Stimulated activated CD8-positive, alpha-beta memory T cell treated with anti-CD3 and anti-CD28 coated beads, Interleukin-7, amount 100 ng/mL, for 24 hours (primary cell): ENCODE measurements at places on chromosomes 2 and 18.

DNA sequence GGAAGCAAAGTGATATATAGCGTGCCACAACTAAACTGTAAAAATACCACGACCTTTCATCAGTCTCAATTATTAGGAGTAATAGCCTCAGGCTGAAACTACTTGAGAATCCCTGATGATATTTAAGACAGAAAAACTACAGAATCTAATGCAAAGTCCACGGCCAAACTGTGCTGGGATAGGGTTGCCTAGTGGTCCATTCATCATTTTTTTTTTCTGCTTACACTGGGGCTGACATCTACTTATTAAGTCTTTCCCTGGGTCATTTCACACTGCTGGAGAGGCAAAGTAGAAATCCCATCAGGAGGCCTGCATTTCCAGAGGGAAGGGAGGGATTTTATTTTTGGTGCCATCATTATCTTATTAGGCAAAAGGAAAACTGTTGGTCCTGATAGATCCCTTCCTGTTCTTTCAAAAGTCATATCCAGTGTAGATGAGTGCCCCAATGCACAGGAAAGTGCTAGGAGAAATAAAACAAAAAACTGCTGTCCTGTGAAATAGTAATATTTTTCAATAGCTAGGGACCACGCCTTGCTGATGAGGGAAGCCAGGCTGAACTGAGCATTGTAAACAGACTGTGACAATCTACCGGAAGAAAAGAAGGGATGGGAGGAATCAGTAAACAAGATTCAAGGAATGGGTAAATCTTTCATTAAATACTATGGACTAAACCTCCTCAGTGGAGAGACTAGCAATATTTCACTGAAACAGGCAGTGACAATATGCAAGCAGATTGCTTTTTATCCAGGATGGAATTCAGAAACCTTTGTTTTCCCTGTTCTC is 644.3 kb downstream of the IRS1 start:
- DNase-seq: no peak

DNA sequence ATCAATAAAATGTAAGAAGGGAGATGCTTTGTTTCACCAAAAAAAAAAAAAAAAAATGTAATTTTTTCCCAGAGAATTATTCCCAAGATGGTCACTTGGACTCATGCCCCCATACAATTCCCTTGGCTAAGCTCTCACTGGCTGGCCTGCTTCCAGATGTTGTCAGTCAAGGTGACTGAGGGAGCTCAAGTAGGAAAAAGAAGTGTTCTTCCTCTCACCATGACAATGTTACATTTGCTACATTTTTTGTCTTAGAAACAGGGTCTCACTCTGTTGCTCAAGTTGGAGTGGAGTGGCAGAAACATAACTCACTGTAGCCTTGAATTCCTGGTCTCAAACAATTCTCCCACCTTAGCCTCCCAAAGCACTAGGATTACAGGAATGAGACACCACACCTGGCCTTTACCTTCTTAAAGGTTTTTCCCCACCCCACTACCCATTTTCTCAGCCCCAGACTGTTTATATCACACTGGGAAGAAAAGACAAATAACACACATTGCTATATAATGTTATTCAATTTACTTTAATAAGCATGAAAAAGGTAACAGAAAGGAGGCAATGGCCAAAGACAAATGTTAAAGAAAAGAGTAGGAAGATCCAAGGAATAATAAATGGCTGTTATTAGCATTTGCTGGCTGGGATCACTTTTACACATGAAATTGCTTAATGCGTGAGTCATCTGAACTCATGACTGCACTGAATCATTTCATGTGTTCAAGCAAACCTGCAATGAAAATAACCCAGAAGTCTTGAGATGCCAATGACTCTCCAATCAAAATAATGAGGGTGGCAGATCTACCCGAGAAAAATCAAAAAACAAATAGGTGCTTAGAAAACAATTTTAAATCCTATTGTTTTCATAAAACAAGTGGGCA is 45.2 kb downstream of the ACVR1 start:
- no peak for DNase-seq

DNA sequence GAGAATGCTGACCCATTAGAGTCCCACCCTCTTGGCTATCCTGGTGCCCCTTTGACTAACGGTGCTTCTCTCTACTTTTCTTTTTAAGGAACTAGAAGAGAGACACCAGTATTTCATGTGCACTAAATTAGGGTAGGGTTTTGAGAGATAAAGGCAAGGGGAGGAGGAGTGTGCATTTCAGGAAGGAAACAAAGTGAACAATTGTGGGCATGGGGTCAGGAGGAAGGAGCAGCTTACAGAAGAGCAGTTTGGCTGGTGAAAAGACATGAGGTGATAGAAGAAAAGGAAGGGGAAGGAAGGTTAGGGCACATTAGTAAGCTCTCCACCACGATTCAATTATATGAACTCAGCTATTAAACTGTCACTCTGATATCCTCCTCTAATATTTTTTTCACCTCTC is 105.8 kb upstream of the CTAGE1 start:
- no peak for DNase-seq

DNA sequence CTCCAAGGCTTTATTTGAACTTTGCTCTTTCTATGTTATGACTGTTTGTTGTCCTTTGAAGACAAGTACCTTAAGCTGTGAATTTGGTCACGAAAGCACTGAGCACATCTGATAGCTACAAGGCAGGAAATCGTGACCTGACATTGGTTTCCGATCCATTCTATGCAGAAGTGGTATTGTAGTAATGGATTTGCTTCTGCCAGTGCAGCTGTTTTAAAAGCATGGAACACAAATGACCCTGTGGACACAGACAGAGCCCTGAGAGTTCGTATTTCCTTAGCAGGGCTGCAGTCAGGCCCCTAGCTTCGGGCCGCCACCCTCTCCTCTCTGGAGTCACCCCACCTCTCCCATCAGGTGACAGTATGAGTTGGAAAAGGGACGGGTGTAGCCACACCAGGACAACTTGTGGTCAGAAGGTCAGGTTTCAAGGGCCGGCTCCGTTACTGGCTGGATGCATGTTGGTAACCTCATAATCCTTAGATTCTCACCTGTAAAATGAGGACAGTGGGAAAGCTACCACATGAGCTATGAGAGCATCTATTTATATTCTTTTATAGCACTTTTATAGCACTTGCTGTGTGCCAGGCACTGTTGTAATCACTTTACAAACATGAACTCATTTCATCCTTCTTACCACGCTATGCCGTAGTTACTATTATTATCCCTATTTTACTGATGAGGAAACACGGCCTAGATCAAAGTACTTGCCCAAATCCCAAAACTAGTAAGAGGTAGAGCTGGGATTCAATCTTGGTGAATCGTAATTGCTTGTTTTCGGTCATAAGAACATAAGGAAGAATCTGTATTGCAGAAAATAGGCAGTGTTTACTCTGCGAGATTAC is 70.2 kb downstream of the SPATS2L start:
- DNase-seq: no peak

GRCh38 chr2:127231130-127231865 is 11.2 kb upstream of the CYP27C1 start:
- DNase-seq: no peak

DNA sequence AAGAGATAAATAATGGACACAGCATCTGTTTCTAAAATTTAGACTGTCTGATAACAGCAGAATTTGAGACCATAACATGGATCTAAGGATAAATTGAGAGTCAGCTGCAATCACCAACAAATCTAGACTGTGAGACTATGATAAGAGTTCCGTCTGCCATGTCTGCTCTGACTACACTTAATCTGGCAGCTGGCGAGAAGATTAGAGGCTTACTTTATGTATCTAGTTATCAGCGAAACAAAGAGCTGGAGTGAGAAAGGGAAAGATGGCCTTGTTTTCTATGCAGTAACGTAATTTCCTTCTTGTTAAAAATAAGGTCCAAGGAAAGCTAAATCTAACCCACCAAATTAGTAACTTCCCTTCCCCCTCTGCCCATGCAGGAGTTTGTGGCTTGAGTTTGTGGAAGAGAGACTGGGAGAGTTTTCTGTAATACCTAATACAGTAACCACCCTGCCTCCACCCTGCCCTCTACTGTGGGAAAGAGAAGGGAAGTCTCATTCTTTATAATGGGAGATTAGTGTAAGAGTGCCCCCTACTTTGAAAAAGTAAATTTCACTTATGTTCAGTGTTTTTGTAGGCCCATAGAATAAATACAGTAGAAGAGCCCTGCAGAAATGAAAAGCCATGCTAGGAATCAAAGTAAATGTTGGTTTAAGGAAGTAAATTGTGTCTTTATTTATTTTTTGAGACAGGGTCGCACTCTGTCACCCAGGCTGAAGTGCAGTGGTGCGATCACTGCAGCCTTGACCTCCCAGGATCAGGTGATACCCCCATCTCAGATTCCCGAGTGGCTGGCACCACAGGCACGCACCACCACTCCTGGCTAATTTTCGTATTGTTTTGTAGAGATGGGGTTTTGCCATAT is 27.5 kb downstream of the EML4 start:
- DNase-seq: no peak

GRCh38 chr2:170106102-170106840 is 71.7 kb upstream of the MYO3B start:
- no peak for DNase-seq

GRCh38 chr2:122112216-122113005 is 357.0 kb downstream of the TSN start:
- no peak for DNase-seq

DNA sequence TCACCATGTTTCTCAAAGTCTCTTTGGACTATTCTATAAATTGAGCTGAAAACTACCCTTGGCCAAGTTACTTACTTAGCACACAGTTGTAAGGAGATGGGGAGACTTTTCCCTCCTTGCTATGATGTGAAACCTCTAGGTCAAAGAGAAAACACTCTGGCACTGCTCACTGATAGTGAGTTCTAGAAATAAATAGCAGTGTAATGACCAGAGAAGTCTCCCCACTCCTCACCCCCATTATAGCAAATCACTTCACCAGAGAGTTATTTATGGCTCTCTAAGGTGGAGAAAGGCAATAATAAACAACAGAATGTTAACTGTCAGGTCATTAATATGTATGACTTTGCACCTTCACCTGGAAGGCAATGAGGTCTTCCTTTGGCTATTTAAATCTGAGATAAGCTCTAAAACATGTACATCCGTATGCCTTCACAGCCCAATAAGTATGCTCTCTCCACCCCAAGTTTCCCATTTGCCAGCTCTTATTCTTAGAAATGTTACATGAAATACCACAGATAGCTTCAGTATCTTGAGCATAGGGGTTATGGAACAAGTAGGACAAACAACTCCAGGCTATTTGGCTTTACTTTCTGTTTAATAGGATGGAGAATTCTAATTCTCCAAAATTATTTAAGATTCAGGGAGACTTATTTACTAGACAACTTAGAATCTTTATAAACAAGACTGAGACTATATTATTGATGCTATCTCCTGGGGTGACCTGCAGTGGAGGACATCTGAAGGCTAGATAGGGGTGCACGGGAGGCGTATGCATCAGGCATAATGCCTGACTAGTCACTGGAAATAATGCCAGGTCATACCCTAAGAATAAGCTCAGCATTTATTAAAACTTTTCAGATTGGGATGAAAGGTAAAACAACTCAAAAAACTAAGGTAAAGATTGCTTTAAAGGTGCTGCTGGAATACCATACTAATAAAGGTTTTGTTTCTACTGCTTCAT is 65.3 kb upstream of the DTNB start:
- no peak for DNase-seq

DNA sequence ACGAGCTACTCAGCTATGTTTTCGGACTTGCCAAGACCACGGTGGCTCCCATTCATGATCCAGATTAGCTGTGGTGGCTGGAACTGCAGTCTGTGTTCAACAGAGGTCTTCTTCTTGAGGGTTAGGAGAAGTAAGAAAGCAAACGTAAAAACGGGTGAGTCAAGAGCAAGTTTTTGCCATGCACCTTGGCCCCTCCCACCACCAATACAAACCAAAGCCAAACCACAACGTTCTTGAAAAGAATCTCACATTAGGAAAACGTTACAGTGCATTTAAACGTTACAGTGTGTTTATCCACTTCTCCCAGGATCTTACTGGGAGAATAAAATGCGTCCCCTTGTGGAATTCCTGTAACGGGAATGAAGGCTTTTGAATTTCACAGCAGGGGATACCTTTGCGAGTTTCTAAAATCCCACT is 725 bp downstream of the FBXO48 start:
- no peak for DNase-seq

DNA sequence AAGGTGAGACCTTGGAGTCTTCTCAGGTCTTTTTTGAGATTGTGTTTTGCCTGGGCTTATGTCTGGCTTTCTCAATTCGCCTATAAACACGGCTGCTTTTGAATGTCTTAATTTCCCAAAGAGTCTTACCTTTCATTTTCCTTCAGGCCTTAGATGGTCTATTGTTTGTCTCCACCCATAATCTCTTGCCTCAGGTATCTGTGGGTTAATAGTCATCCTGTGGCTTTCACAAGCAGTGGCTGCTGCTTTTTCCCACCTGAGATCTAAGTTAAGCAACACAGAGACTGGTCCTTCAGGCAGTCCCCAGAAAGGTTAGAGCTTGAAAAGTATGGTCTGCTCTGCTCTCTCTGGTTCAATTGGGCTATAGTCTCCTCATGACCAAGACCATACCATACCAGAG is 275.3 kb downstream of the INSIG2 start:
- no peak for DNase-seq

GRCh38 chr2:32358111-32358482 is 1.3 kb downstream of the BIRC6 start:
- no peak for DNase-seq

- no peak for DNase-seq
Measured at GRCh38 chr2:173676647-173677046, 288.5 kb downstream of the SP3 start.

DNA sequence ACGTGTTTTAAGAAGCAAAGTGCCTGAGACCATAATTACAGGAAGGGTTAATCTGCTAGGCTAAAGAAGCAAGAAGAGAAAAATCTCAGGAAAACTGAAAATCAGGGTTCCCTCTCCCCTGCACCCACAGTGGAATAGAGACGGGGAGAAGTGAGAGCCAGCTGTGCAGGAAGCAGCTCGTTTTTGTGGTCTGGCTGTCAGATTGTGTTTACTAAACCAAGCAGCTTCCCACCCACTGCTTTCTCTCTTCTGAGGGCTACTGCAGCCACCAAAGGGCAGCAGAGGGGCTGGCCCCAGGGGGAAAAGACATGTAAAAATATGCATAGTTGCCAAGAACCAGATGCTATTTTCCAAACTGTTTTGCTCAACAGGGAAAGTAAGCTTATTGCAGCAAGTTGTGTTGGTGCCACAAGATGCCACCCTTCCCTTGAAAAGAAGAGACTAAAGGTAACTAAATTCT is 72.6 kb upstream of the THUMPD2 start:
- DNase-seq: no peak

GRCh38 chr2:160557903-160558302 is 64.3 kb upstream of the RBMS1 start:
- DNase-seq: no peak

- no peak for DNase-seq
Measured at GRCh38 chr2:12412898-12413305, 303.8 kb upstream of the TRIB2 start.

DNA sequence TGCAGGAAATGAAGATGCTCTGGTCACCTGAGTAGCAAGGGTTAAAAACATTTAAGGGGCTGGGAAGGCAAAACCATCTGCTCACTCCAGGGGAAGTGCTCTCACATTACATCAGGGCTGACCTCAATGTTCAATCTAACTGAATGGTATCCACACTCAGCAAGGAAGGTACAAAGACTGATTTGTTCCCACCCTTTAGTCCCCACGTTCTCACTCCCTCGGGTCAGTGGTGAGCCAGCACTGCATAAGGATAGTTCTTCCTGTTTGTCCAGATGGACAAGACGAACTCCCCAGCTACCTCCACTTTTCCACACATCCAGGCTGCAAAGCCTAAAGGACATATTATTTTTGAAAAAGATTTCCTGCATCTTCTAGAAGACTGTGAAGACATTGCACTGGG is 126.6 kb upstream of the SLC14A2 start:
- DNase-seq: no peak
